ENCODE measurements at places on chromosomes 3 and 15.

GRCh38 chr15:70812827-70813364 lies 41.1 kb downstream of the LARP6 start:
- DNase-seq, result no peak

- no peak for DNase-seq
Measured at GRCh38 chr3:47452453-47453215, 23.1 kb downstream of the SCAP start.

GRCh38 chr3:14039149-14039548 lies 85.5 kb downstream of the CHCHD4 start:
- DNase-seq, result no peak

- no peak for DNase-seq
Measured at GRCh38 chr3:15216501-15216900, 10.5 kb downstream of the CAPN7 start.

GRCh38 chr15:68501259-68501591 lies 69.3 kb upstream of the ITGA11 start:
- DNase-seq, result no peak

DNA sequence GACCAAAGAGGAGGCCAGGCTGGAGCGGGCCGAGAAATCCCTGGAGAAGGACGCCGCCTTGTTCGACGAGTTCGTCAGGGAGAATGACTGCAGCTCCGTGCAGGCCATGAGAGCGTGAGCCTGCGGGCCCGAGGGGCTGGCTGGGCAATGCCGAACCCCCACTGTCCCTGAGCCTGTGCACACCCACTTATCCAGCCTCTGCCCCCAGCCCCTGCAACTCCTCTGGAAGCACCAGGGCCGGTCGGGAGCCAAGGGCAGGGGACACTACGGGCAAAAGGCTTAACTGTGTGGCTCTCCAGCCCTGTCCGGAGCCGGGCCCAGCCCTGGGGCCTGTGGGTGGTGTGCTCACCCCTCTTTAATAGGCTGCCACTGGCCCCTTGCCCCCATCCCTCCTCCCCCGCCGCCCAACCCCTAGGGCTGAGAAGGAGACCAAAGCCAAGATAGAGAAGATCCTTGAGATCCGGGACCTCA lies 24.0 kb downstream of the CFAP100 start:
- no peak for DNase-seq

GRCh38 chr3:37607604-37608003 lies 254.1 kb upstream of the CTDSPL start:
- DNase-seq, result no peak

DNA sequence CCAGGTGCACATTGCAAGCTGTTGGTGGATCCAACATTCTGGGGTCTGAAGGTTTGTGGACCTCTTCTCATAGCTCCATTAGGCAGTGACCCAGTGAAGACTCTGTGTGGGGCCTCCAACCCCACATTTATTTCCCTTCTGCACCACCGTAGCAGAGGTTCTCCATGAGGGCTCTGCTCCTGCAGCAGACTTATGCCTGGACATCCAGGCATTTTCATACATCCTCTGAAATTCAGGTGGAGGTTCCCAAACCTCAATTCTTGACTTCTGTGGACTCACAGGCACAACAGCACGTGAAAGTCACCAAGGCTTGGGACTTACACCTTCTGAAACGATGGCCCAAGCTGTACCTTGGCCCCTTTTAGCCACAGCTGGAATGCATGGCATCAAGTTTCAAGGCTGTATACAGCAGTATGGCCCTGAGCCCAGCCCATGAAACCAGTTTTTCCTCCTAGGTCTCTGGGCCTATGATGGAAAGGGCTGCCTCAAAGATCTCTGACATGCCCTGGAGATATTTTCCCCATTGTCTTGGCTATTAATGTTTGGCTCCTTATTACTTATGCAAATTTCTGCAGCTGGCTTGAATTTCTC lies 30.2 kb downstream of the CLDN1 start:
- DNase-seq, result no peak

- DNase-seq, result no peak
Measured at GRCh38 chr3:126858401-126858800, 124.5 kb upstream of the PLXNA1 start.

DNA sequence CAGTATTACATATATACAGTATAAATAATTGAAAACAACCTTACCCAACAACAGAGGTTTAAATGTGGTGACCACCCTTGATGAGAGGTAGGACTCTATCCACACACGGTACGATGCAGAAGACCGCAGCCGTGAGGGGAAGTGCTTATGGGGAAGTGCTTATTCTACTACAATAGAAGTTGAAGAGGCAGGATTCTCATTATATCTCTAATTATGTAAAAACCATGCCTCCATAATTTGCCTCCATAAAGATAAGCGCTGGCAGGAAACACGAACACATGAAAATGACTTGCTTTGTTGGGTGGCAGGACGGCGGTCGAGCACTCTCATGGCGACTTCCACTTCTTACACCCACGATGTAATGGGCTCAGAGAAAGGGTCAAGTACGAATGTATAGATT lies 7.2 kb upstream of the MUC13 start:
- DNase-seq, result no peak

GRCh38 chr3:17384567-17385296 lies 357.7 kb downstream of the TBC1D5 start:
- DNase-seq, result no peak

GRCh38 chr3:48852151-48852550 lies 4.5 kb upstream of the PRKAR2A start:
- no peak for DNase-seq

DNA sequence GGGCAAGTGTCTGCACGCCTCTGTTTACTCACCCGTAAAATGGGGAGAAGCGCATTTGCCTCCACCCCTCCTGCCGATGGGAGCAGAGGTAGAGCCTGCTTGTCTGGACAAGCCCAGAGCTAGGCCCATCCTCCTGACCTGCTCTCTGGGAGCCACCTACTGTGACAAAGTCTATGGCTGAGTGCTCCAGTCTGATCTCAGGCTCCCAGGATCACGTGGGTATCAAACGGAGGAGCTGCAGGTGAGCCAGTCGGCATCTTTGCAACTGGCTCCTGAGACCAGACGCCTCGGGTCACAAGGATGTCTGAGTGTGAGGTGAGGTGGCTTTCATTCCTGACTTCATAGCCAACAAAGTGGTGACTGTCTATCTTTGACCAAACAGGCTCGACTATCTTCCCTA lies 2.1 kb upstream of the ALDH1A3 start:
- no peak for DNase-seq

DNA sequence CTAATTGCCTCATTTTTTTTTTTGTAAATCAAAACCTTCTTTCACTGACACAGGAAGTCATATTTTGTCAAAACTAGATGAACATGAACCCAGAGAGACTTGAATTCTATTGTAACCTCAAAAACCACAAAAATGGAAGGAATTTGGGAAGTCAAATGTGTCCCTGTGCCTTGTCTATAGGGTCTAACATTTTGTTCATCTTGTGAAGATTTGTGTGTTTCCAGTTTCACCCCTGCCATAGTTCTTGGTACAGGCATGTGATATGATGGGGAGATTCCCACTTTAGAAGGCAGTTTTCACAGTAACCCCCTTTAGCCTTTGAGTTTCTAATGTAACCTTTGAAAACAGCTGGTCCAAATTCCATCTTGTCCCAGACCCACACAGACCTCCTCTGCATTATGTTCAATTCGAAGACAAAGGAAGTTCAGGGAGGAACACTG lies 318.5 kb upstream of the ADAMTS9 start:
- no peak for DNase-seq

GRCh38 chr15:60184579-60184978 lies 180.5 kb downstream of the FOXB1 start:
- DNase-seq, result no peak

- DNase-seq, result no peak
Measured at GRCh38 chr15:74209997-74210671, 7.5 kb upstream of the STRA6 start.

DNA sequence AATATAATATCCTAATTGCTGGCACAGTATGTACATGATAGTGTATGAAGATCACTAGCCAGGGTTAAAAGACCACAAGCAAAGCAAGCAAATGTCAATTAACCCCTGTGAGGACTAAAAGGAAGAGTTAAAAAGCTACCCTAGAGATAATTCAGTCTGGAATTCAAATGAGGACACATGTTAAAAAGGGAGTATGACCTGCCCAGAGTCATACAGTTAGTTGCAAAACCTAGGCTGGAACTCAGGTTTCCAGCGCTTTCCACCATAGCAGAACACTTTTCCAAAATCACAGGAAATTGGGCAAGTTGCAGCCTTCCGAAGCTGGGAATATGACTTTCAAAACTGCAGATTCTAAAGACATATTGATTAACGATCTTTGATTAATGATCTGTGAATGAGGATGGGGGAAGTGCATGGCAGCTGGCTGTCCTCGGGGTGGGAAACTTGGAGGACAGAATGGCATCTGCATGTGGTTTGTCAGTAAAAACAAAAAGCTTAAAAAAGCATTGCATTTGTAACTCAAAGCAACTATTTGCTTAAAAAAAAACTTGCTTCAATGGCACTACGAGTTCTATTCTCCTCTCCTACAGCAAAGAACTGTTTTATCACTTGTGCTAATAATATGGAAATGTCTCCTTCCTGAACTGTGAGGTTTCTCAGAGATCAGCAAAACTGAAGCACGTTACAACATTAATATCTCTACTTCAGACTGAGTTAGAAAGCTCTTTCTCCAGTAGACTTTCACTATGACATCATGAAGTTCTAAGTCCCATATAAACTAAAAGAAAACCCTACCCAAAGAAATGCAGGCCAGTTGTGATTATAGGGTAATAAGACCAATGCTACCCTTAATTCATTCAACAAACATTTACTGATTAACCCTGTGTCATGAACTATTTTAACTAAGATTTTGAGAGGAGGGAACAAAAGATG lies 46.2 kb downstream of the IGSF11 start:
- no peak for DNase-seq

GRCh38 chr3:42501681-42502428 lies 588 bp upstream of the VIPR1 start:
- DNase-seq, result no peak

GRCh38 chr3:34263101-34263621 lies 464.7 kb downstream of the PDCD6IP start:
- DNase-seq, result no peak

DNA sequence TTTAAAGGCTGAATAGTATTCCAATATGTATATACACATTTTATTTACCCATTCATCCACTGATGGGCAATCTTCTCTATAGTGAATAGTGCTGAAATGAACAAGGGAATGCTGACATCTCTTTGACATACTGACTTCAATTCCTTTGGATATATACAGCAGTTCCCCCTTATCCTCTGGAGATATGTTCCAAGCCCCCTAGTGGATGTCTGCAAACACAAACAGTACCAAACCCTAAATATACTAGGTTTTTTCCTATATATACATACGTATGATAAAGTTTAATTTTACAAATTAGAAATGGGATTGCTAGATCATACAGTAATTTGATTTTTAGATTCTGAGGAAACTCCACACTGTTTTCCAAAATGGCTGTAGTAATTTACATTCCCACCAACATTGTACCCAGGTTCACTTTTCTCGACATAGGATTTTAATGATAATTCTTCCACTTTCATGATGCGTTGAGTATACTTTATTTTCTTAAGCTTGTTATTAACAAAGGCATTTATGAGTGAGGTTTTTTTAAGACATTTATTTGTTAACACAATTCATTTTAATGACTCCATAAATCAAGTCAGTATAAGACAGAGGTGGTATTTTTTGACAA lies 38.2 kb downstream of the VPS13C start:
- DNase-seq, result no peak

DNA sequence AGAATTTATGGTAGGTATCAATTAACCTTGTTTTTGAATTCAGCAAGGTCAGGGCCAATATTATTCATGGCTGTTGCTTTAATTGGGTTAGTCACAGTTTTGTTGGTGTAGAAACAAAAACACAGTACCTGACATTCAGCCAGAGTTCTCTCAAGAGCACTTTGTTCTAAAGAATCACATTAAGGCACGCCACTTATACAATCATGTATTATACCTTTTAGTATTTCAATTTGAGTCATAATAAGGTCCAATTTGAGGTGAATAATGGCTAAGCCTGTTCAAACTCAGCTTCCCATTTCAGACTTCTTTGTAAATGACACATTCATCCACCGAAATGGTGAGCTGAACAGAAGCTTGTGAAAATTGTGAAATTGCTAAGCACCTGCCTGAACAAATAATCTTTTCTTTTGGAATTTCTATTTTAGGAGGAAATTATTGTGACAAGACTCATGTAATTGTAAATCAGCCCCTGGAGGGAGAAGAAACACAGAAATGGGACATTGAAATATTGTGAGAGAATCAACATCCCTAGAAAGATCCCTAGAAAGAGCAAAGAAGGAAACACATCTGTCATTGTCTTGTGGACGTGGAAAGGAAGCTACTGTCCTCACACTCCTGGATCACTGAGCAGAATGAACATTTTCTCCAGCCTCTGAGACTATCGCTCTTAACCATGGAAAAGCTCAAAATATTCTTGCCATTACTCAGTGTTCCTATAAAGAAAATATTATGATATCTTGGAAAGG lies 29.3 kb downstream of the RIOX2 start:
- DNase-seq, result no peak

DNA sequence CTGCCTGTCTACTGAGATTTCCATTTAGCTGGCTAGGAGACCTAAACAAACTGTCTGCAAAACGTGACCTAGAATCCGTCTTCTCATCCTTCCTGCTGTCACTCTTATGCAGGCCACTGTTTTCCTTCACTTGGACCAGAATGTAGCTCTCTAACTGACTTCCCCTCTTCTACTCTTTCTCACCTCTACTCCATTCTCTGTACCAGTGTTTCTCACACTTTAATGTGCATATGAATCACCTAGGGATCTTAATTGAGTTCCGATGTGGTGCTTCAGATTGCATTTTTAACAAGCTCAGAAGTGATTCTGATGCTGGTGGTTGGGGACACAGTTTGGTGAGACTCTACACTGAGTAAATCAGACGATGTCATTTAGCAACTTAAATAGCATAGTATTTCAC lies 1.6 kb upstream of the GBE1 start:
- no peak for DNase-seq

DNA sequence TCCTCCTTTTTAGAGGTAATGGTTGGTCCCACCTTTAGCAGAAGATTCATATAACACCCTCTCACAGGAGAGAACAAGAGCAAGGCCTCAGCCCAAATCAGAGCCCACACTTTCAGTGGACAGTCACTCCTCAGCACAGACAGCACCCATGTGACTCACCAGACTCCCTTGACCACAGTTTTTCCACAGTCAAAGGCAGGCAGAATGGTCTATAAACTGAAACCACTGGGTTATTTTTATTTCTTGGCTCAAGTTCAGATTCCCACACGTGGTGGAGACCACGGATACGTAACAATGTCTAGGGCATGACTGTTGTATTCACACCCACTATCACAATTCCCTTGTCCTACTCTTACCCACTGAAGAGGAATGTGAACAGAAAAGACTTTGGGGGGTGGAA lies 237.8 kb upstream of the UBE2E1 start:
- no peak for DNase-seq
